ENCODE measurements at places on chromosomes 11 and 22.
A peak's percentile ranks its signal among the peaks of the same experiment; 100 is the strongest.

- DNase-seq = peak; percentile 58
These were observed 6.5 kb upstream of the APOBEC3H start for GRCh38 chr22:39090426-39091064.

DNA sequence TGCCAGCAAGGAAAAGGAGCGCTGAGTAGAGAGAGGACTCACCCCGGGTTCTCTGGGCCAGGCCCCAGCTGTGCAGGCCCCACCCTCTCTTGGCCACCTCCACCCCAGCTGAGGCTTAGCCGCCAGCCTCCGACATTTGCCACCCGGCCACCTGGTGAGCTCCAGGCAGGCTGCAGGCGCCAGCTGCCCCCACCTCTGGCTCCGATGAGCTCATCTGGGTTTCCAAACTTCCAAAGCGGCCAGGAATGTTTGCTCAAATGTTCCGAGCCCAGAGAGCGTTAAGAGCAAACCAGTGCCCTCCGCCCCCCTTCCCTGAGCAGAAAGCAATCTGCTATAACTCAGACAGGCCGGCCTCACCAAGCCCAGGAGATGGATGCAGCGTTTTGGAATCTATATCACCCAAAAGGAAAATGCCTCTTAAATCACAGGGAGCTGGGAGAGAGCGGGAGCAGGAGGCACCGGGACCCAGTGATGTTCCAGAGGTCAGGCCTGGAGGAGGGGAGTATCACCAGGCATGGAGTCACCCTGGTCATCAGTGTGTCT is 9.1 kb upstream of the MN1 start:
- DNase-seq = no peak

GRCh38 chr11:46942172-46942571 is 5.6 kb downstream of the CSTPP1 start:
- no peak for DNase-seq

DNA sequence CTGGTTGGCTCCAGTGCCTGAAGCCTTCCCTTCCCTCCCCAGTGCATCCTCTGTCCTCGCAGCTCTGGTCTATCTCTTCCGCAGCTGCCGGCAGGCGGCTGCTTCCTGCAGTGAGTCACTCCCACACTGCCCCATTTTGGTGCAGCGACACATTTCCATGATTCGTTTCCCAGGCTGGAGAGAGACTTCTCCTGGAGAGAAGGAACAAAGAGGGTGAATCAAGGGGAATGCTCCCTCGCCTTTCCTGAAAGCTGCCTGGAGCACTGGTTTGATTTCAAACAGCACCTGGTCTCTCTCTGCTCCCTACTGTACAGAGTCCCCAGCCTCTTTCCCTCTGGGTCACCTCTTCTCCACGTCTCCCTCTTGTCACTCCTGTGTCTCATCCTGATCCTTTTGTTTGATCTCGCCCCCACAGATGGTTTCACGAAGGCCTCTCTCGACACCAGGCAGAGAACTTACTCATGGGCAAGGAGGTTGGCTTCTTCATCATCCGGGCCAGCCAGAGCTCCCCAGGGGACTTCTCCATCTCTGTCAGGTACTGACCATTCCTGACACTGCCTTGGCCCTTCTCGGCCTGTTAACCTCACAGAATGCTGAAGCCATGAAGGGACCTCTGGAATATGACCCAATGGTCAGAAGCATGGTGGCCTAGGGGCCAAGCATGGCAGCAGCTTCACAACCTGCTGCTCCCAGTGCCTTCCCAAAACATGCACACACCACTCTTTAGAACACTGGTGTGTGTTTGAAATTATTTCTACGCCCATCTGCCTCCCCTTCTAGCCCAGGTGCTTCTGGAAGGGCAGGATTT is at the start of gene TMA7B:
Gene TMA7B (plus strand): TSS at position 758 of the 808 bp plus-strand sequence. CDS start 3,978 bp downstream, outside the sequence.
- peak; percentile 40 for DNase-seq

- DNase-seq = no peak
These were observed 3.1 kb upstream of the LGALS1 start for GRCh38 chr22:37672206-37672919.

DNA sequence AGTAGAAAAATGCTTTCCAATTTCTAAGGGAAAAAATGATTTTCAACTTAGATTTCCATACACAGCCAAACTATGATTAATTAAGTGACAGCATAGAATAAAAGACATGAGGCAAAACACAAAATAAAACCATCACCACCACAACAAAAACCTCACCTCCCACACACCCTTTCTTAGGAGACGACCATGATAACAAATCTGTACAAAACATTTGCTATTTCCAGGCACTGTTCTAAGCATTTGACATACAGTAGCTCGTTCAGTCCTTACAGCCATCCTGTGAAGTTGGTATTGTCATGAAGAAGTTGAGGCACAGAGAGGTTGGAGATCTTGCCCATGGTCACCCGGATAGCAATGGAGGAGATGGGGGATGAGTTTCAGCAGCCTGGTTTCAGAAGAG is 8.7 kb downstream of the SPI1 start:
- DNase-seq = no peak

- peak; percentile 51 for DNase-seq
These were observed at the start of gene FAM111B for GRCh38 chr11:59106363-59107336. Gene FAM111B, plus strand, starts transcription at chr11:59107237. Its CDS starts 2,389 bp downstream, at chr11:59109626.

Measured in stimulated activated CD4-positive, alpha-beta T cell treated with anti-CD3 and anti-CD28 coated beads, Interleukin-4, amount 100 ng/mL, for 1 hour (primary cell).